SK-N-SH (cell line): ENCODE measurements at places on chromosomes 5 and 9. TPM values are rescaled to one million over a fixed set of nuclear protein-coding genes. Genes with fewer than 3 reads are reported as not detected.

The C8G gene
- 0.28 and 0.49 TPM in 2 replicates for polyA plus RNA-seq

- H3K4me1 ChIP-seq = no peaks in the 10 kb centered on the region
- DNase-seq = no peak
- H3K36me3 ChIP-seq = no peaks in the 10 kb centered on the region
- no peaks in the 10 kb centered on the region for H3K27me3 ChIP-seq
- no peak overlapping the region for H3K27ac ChIP-seq
- no peak overlapping the region for H3K4me3 ChIP-seq
These were observed 1014.1 kb downstream of the PTPRD start for GRCh38 chr9:9598723-9599122.

- no peak overlapping the region for H3K4me3 ChIP-seq
- H3K36me3 ChIP-seq = no peaks in the 10 kb centered on the region
- no peaks in the 10 kb centered on the region for H3K27me3 ChIP-seq
- DNase-seq = no peak
These were observed 126.8 kb downstream of the STK32A start for GRCh38 chr5:147361441-147362175.

GRCh38 chr5:74409166-74409706 lies 231.3 kb downstream of the ENC1 start:
- H3K4me1 ChIP-seq = no peaks in the 10 kb centered on the region
- H3K27ac ChIP-seq = no peak overlapping the region
- no peak overlapping the region for H3K4me3 ChIP-seq
- no peak for DNase-seq
- no peaks in the 10 kb centered on the region for H3K27me3 ChIP-seq
- H3K36me3 ChIP-seq = no peaks in the 10 kb centered on the region

GRCh38 chr5:89342106-89342876 lies 459.3 kb upstream of the MEF2C start:
- no peak overlapping the region for H3K4me3 ChIP-seq
- H3K27ac ChIP-seq = peak overlapping the region; percentile 73
- peaks cover 7% of the 10 kb centered on the region; the same call in 1 of the 2 replicates for H3K4me1 ChIP-seq
- H3K27me3 ChIP-seq = no peaks in the 10 kb centered on the region
- H3K36me3 ChIP-seq = no peaks in the 10 kb centered on the region
- no peak for DNase-seq

DNA sequence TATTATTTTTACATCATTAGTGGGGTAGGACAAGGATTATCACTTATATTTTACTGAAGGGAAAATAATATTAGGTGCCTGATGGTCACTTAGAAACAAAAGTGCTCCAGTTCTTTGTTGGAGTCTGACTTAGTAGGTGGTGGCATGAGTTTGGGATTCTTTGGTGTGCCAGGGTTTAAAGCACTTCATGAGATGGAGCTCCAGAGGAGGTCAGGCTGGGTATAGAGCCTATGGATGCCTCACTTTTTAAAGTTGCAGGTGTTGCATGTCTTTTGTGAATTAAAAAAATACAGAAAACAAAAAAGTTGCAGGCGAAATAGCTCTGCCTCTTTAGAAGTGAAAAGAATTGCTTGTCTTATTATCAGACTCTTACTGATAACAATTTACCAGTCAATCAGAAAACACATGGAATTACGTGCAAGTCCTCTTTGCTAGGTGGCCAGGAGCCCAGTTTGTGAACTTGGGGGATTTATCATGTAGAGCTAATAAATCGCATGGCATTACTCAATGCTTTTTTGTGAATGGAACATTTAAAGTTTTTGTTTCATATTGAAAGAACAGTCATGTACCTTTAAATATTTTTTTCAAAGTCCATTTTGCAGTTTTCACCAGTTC lies 1.6 kb downstream of the ITK start:
- no peaks in the 10 kb centered on the region for H3K36me3 ChIP-seq
- no peaks in the 10 kb centered on the region; the same call in 1 of the 2 replicates for H3K27me3 ChIP-seq
- H3K4me3 ChIP-seq = no peak overlapping the region
- no peak overlapping the region for H3K27ac ChIP-seq

GRCh38 chr5:137273511-137273910 lies 225.6 kb downstream of the SPOCK1 start:
- H3K36me3 ChIP-seq = no peaks in the 10 kb centered on the region
- DNase-seq = no peak
- H3K4me1 ChIP-seq = no peaks in the 10 kb centered on the region
- H3K27ac ChIP-seq = no peak overlapping the region
- H3K4me3 ChIP-seq = no peak overlapping the region

DNA sequence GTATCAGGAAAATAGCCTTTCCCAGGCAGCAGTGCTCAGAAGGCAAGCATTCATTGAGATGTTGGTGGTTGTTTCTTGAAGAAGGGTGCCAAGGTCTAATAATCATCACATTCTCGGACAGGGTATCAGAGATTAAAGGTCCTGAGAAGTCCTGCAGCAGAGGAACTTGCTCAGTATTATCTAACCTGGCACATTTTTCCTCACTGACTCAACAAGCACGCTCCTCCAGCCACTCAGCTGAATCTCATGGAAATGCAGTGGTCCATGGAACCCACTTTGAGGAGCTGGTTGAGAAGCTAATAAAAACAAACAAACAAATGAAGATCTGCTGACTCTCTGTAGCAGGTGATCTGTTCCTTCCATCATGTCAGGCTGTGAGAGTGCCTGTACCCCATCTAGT lies 35.3 kb upstream of the ICE1 start:
- H3K4me3 ChIP-seq = no peak overlapping the region
- H3K36me3 ChIP-seq = no peaks in the 10 kb centered on the region
- H3K27ac ChIP-seq = no peak overlapping the region

DNA sequence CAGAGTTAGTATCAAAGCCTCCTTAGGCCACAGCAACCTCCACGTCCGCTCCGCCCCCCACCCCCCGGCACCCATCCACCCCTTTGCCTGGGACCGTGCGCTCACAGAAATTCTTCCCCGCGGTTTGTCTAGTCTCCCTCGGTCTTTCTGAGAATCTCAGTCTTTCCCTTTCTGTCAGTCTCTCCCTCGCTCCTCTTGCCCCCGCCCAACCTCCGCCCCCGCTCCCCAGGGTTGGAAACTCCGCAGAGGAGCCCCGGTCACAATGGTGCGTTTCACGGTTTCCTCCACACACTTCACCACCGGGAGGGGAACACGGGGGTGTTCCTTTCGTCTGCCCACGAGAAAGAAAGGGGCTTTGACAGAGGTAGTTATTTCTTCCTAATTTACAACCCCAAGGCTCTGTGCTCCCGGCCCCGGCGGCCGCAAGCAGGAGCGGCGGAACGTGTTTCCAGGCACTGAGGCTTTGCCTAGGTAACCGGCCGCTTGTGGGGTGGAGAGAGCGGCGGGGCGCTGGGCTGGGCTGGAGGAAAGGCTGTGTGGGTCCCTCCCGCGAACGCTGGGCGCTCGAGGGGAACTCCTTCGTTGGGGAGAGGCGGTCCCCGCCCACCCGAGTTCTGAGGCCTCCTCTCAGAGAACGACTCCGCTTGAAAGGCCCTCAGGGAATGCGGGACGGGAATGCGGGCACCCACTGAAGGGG lies 2.1 kb downstream of the NR4A3 start:
- DNase-seq = peak; percentile 78
- peak overlapping the region; percentile 95 for H3K27ac ChIP-seq
- H3K27me3 ChIP-seq = no peaks in the 10 kb centered on the region
- no peaks in the 10 kb centered on the region for H3K36me3 ChIP-seq

- H3K27ac ChIP-seq = no peak overlapping the region
- no peaks in the 10 kb centered on the region for H3K4me1 ChIP-seq
- H3K36me3 ChIP-seq = peaks cover 5% of the 10 kb centered on the region; the same call in 1 of the 2 replicates
- no peak for DNase-seq
- H3K4me3 ChIP-seq = no peak overlapping the region
These were observed 69.0 kb downstream of the INVS start for GRCh38 chr9:100167915-100168654.
